ENCODE measurements at places on chromosomes 12 and 14. TPM values are rescaled to one million over a fixed set of nuclear protein-coding genes. Genes with fewer than 3 reads are reported as not detected.
A peak's percentile ranks its signal among the peaks of the same experiment; 100 is the strongest.

CIROP gene
- total RNA-seq, result not detected

SLC2A3 gene
- total RNA-seq, result 36.5 TPM

KRT3 gene
- total RNA-seq, result not detected

- no peak for DNase-seq
Observed at GRCh38 chr12:88865537-88865936, 285.3 kb upstream of the KITLG start.

GRCh38 chr14:69637503-69638031, 26.2 kb downstream of the SUSD6 start:
- no peak for DNase-seq

DNA sequence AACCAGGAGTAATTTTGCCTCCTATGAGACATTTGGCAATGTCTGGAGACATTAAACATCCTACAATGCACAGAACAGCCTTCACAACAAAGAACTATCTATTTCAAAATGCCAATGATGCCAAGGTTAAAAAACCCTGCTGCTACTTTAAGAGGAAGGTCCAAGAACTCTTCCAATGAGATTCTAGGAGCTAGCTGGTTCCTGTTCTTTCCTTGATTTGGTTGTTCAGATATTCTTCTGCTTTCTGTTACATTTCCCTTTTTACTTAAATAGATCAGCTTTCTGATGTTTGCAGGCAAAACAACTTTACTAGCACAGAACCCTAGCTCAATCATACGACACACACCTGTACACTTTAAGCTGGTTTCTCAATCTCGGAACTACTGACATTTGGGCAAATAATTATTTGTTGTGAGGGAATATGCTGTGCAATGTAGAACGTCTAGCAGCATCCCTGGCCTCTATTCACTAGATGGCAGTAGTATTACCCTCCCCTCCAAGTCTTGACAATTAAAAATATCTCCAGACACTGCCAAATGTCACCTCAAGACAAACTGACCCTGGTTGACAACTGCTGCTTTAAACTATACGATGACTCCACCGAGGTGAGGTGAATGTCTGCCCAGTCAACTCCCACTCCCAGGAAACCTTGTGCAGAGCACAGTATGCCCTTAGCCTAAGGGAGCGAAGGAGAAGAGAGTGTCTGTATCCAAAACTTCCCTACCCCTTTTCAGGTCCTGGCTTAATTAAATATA, 4.4 kb downstream of the BLTP3B start:
- no peak for DNase-seq

GRCh38 chr14:99637624-99638023, 7.3 kb upstream of the HHIPL1 start:
- no peak for DNase-seq

GRCh38 chr12:129296671-129297070, 443.4 kb downstream of the GLT1D1 start:
- no peak for DNase-seq

GRCh38 chr14:77849711-77850110, 49.8 kb downstream of the ADCK1 start:
- no peak for DNase-seq

DNA sequence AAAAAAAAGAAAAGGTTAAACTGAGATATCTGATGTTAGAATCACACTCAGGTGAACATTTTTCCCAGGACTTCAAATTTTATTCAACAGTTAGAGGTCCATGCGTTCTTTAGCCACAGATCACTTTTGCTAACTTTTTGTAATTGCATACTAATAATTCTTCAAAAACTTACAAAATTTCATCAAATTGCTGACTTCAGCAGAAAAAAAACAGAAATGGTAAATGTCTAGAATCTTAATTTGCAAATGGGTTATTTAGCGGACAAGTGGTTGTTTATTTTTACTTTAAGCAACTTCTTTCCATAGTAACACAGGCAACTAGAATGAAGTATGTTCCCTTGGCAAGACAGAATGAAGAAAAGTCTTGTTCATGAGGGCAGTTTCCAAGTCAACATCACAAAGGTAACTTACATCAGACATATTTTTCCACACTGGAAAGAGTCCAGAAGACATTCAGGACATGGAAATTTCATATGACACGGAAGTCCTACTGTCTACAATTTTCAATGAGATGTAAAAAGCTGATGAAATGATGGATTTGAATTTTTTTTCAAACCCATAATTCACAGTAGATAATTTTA, 62.5 kb upstream of the SOX5 start:
- DNase-seq, result no peak

DNA sequence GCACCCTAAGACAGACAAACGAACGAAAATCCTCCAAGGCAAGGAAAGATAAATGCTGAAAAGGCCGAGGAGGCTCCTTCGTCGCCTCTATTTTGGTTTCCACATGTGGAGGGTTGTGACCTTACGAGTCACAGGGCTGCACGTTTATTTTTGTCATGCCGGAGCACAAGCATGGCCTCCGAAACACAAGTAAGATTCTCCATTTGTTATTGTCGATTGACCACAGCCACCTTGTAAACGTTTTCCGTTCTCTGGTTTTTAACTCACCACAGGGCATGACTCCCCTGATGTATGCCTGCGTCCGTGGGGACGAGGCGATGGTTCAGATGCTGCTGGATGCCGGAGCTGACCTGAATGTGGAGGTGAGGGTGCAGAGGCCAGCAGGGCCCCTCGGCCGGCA, 73.1 kb upstream of the PWP1 start:
- DNase-seq, result no peak

KRT74 gene
- total RNA-seq, result not detected

DNA sequence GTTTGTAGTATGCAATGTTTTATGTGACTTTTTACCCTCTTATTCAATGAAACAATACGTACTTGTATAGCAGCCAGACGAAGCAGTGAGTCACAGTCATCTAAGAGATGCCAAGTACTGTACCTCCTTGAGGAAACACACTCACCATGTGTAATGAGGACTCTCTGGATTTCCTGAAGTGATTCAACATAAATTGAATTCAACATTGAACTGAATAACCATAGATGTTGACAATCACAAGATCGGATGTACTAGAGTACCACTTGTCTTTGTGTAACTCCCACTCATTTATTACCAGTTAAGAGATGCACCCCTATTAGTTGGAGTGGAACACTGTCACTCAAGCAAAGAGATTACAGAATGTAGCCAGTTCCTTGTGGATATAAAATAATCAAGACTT, 175.2 kb upstream of the HMGA2 start:
- peak; percentile 98 for DNase-seq

DNA sequence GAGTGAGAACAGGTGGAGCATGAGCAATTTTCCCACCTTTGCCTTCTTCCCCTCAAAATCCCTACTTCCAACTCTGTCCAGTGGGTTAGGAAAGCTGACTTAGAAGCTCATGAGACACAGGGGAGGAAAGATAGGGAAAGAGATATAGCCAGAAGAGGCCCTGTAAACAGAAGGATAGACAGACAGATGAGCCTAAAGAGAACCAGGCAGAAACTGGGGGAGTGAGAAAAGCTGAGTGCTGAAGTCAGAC, 5.0 kb downstream of the AJUBA start:
- DNase-seq, result no peak

- no peak for DNase-seq
Observed at GRCh38 chr14:30287579-30288445, 271.1 kb upstream of the G2E3 start.

OR4E2 gene
- total RNA-seq, result not detected

RNF212B gene
- total RNA-seq, result not detected

CD27 gene
- not detected for total RNA-seq

GRCh38 chr14:68137704-68138619, 318.4 kb downstream of the RAD51B start:
- DNase-seq, result peak; percentile 98

- no peak for DNase-seq
Observed at GRCh38 chr12:30064906-30065305, 281.2 kb upstream of the TMTC1 start.

ZBTB42 gene
- total RNA-seq, result 1.4 TPM

DNA sequence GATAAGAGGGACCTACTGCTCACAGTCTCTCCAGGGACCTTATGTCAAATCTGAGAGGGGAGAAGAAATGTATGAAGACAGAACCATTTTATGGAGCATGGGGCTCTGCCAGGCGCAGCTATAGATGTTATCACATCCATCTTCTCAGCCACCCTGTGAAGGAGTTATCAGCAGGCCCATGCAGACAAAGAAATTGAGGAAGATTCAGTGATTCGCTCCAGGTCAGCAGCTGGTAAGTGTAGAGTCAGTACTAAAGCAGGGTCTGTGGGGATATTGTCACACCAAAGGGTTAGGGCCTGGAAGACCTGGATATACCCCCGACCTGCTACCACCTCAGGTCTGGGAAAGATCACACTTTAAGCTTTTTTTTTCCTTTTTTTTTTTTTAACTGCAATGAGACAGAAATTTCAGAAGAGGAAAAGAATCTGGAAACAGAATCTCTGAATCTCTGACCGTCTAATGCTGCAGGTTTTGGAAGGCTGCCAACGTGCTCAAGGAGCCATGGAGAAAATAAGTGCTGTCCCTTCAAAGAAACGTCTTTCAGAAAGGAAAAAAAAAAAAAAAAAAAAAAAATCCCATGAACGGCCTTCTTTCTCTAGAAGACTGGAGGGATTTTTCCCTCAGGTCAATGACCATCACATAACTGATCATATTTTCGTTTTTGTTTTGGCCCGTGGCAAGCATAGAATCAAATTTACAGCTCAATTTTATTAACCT, 73.3 kb upstream of the PLEKHG7 start:
- peak; percentile 14 for DNase-seq

DNA sequence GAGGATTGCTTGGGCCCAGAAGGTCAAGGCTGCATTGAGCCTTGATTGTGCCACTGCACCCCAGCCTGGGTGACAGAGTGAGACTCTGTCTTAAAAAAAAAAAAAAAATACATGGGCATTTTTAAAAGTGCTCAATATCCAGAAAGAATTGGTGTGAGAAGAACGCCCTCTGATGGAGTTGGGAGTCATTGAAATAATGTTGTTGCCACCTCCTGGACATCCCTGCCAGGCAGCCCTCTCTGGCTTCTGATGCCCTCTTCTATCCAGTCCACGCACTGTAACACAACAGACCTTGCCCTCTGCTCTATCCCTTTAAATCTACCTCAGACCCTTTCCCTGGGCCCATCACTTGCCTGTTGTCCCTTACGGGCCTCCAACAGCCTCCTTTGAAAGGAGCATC, 4.9 kb downstream of the PTGDR start:
- DNase-seq, result peak; percentile 39

DNA sequence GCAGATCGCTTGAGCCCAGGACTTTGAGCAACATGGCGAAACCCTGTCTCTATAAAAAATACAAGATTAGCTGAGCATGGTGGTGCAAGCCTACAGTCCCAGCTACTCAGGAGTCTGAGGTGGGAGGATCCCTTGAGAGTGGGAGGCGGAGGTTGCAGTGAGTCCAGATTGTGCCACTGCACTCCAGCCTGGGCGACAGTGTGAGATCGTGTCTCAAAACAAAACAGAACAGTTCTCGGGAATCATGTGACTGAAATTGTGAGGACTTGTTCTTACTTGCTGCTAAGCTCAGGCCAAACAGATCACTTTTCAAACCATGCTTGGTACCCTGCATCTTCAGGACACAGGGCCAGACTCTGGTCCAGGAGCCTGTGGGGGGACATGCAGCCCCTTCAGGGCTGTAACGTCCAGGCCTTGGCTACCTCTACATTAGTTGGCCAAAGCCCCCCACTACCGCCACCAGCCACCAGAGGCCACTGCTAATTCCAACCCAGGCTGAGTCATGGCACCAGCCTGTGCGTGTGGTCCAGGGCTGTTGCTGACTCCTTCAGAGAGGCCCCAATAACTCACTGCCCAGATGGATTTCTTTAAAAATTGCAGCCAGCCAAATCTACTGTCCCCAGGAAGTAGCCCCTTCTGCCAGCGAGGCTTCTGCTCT, 33.4 kb upstream of the SYNDIG1L start:
- DNase-seq, result peak; percentile 70

GRCh38 chr14:82387699-82388098, 854.0 kb upstream of the SEL1L start:
- DNase-seq, result no peak

GRCh38 chr12:87930033-87930432, 99.2 kb downstream of the C12orf50 start:
- no peak for DNase-seq

DNA sequence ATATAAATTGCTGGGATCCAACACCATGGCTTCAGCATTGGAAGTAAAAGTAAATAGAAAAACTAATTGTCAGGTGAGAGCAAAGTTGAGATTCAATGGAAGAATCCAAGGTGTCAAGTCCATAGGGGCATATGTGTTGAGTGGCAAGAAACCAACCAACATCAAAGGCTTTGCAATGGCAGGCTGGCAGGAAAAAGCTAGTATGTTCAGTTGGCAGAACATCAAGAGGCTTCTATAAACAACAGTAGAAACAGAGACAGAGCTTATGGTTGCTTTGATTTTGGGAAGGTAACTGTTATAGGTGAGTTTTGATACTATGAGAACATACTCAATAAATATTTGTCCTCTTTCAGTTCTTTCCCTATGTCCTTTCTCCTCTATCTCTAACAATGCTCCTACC, 553.7 kb upstream of the MDGA2 start:
- no peak for DNase-seq

KRT71 gene
- total RNA-seq, result not detected

DNA sequence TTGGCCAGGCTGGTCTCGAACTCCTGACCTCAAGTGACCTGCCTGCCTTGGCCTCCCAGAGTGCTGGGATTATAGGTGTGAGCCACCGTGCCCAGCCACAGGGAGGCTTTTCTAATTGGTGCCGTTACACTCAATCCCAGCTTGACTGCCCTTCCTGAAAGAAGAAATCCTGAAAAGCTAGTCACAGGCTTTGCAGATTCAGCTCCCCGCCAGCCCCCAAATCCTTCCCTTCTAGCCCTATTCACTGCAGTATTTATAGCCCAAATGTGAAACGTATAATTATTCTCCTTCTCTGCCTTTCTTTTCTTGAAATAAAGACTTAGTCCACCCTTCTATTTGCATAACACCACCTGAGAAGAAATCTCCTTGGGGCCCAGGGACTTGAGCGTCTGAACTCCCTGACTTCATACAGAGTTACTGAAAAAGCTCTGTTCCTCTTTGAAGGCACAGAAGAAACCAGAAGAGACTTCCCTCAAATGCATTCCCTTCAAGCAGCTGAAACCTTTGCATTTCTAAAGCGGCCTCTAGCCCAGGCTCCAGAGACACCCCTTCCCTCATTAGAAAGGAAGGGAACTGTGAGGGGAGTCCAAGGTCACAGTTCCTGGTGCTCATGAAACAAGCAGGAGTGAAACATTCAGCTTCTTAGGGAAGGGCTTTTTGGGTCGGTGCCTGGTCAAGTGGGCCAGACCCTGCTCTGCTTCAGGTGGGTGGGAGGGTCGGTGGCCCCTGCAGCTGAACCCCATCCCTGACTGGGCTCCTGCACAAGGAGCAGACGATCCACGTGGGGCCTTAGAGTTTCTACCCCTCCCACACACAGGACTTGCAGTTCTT, 42.3 kb upstream of the BATF start:
- DNase-seq, result no peak
